ENCODE measurements at places on chromosomes 12 and 14.

DNA sequence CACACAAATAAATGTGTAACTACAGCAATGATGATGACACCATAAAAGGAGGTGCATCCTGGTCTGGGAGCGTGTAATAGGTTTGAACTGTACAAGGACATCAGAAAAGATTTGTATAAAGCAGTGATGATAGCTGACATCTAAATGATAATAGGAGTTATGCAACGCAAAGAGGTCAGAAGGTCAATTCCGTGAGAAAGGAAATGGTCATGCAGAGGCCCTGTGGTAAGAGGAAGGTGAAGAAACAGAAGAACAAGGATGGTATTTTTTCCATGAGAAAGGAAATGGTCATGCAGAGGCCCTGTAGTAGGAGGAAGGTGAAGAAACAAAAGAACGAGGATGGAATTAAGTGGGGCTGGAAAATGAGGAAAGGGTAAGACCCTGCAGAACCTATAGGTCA lies 106.7 kb upstream of the TMPO start:
- DNase-seq = no peak

GRCh38 chr12:41683513-41684240 lies 461.0 kb downstream of the GXYLT1 start:
- DNase-seq = no peak

- DNase-seq = no peak
Observed at GRCh38 chr14:45916340-45916953, 663.4 kb upstream of the MIS18BP1 start.

DNA sequence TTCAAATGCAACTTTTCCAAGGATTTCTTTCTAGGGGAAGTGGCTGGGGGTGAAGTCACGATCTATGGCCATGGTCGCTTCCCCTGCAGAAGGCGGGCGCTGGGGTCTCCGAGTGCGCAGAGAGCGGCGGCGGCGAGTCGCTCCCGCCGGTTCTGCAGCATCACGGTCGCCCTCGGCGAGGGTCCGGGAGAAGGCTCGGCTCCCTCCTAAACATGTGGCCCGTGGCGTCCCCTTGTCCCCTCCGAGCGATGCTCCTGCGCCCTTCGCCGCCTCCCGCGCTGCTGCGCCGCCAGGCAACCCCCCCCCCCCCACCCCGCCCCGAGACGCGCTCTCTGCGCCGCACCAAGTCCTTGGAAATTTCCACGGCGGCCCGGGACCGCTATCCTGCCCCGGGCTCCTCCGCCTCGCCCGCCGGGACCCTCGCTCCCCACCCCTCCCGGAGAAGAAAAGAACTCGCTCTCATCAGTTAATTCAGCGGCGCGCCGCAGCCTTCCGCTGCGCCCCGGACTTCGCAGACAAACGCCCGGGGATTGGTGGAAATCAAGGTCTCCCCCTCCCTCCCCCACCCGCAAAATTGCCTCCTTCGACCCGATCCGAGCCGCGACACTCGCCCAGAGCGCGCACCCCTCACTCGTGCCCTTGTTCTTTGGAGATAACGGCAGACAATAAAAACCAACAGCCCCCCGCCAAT lies at the start of gene ST8SIA1:
ST8SIA1 (minus strand) TSS at position 298 of the 691 bp plus-strand sequence. CDS start 475 bp downstream, outside the sequence.
- DNase-seq = peak; percentile 71

DNA sequence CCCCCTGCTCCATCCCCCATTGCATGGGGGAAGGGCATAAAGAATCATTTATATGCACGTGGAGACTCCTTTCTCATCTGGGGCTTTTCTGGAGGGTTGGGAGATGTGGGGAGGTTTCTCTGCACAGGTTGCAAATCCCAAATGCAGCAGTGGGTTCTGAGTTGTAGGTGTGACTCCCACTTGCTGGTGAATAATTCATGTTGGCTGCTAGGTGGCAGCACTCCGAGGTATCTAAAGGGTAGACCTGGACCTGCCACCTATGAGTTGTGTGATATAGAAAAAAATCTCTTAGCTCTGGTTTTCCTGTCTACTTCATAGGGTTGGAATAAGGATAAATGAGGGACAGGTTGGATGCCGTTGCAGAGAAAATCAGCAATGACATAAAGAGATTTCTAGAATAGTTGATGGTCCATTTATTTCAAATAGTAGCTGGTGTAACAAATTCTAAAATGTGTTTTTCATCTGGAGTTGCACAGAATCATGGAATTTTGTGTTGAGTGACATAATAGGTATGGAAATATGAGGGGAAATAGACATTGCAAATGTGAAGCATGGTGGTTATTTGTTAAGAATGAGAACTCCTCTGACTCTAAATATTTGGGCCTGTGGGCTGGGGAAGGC lies 4.6 kb downstream of the MARCHF9 start:
- DNase-seq = no peak

DNA sequence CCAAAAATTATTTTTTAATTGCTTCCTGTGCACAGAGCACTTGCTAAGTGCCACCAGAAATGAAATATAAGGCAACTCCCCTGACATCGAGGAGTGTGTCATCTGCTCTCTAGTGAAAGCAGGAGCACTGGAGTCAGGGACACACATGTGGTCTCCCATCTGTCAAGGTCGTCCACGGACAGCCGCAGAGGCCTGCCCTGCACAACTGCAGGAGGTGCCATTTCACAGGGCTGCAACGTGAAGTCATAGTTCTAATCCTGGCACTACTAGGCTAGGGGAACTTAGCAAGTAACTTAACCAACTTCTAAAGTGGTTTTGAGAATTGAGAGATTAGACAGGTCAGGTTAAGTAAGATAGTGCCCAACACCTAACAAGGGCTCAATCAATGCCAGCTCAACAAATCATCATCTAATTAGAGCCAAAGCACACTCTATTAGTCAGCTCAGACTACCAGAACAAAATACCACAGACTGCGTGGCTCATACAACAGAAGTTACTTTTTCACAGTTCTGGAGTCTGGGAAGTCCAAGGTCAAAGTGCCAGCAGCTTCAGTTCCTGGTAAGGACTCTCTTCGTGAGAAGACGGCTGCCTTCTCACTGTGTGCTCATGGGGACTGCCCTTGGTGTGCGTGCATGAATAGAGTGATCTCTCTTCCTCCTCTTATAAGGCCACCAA lies 30.7 kb downstream of the FOXN3 start:
- peak; percentile 69 for DNase-seq

- no peak for DNase-seq
Observed at GRCh38 chr14:79581912-79582576, 629.3 kb downstream of the DIO2 start.

DNA sequence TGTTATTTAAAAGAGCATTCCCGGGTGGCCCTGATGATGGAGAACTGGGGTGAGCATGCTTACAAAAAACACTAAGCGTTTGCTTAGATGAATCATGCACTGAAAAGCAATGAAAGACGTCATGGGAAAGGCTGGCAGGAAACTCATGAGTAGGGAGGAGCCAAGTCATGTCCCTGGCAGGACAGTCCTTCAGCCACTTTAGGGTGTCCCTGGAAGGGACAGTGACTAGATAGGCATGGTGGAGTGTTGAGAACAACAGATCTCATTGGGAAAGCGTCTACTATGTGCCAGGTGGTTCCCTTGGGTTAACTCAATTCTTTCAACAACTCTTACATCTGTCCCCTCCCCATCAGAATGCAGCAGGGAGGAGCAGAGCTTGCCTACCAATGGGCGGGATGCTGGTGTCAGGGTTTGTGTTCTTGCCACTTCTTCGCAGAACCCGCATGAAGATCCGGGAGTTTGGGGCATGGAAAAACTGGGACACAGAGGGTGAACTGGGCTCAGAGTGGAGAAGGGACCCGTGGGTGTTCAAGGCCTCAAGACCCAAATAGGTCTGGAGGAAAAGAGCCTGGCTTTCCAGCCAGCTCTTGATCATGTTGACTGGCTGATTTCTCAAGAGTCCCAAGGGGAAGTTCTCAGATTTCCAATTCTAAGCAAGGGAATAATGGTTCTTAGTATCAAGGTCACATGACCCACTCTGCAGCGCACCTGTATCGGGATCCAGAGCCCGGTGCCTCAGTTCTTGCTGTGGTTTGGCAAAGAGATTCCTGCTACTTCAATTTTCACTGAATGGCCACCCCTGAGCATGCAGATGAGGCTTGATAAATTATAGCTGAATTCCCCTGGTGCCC lies 653.9 kb upstream of the TBX3 start:
- DNase-seq = no peak

GRCh38 chr12:52944683-52945388 lies 4.1 kb upstream of the KRT18 start:
- no peak for DNase-seq

DNA sequence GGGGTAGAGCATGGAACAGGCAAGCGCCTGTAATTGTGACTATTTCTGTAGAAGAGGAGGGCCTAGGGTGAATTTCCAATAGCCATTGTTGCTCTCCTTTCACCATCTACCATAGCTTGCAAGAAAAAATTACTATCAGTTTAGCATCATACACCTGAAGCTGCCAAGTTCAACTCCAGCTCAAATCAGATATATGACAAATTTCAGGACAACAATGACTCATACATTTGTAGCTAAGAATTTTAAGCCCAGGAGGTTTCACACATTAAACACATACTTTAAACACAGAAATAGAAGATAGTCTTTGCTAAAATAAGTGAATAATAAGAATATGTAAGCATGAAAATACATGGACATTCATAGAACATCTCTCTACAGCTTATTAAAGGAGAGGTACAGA lies 17.6 kb upstream of the G2E3 start:
- DNase-seq = no peak

- peak; percentile 66 for DNase-seq
Observed at GRCh38 chr14:22391908-22392565, 197.0 kb downstream of the DAD1 start.

DNA sequence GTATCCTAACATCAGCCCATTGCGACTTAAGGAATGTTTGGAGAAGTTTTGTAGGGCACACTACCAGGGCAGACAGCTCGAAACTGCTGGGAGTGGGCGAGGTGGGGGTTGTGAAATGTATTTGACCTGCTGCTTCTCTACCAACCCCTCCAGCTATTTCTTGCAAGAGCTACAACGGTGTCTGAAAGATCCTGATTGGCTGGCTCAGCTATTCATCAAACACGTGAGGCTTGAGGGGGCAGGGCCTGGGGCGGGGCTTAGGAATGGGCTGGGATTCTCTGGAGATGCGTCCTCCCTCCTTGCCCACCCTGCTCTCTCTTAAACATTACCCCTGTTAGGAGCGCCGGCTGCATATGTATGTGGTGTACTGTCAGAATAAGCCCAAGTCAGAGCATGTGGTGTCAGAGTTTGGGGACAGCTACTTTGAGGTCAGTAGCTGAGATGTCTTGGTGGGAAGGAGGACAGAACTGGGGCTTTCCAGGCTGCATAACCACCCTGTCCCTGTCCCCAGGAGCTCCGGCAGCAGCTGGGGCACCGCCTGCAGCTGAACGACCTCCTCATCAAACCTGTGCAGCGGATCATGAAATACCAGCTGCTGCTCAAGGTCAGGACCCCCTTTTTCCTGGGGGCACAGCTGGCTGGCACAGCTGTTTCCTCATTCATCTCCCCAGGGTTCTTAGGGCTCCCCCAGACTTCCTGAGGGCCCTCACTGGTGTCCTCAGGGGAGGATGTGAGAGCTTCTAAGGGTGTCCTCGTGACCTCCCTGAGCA lies 3.1 kb downstream of the ARHGEF25 start:
- DNase-seq = peak; percentile 71

GRCh38 chr14:102975662-102976061 lies 53.2 kb downstream of the AMN start:
- no peak for DNase-seq

GRCh38 chr12:121792607-121793439 lies 665 bp downstream of the RHOF start:
- DNase-seq = no peak

GRCh38 chr12:57738661-57739237 lies at the start of gene AGAP2:
Gene AGAP2, minus strand, starts transcription at chr12:57738742. Its CDS starts 496 bp downstream, at chr12:57738246.
- peak; percentile 75 for DNase-seq

GRCh38 chr14:54737132-54737711 lies 165.4 kb downstream of the GCH1 start:
- DNase-seq = no peak

- DNase-seq = no peak
Observed at GRCh38 chr14:104036212-104036611, 49.3 kb upstream of the ASPG start.

DNA sequence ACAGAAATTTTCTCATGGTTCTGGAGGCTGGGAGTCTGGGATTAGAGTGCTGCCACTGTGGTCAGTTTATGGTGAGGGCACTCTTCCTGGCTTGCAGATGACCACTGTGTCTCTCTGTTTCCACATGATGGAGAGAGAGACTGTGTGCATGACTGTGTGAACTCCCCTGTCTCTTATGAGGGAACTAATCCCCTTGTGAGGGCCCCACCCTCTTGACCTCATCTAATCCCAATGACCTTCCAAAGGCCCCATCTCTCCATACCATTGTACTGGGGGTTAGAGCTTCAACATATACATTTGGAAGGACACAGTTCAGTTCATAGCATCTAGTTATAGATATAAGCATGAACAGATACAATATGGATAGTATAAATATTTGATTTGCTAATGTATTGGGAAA lies 31.7 kb downstream of the ANO6 start:
- DNase-seq = no peak

- DNase-seq = no peak
Observed at GRCh38 chr14:54396183-54396492, 669 bp upstream of the CDKN3 start.

- no peak for DNase-seq
Observed at GRCh38 chr12:116656306-116656705, 81.6 kb downstream of the SPRING1 start.

GRCh38 chr12:12195081-12195480 lies 71.8 kb downstream of the LRP6 start:
- DNase-seq = no peak

- DNase-seq = peak; percentile 34
Observed at GRCh38 chr14:99792551-99793212, 531 bp upstream of the EML1 start.

GRCh38 chr12:32809196-32809595 lies 53.5 kb upstream of the YARS2 start:
- DNase-seq = no peak

DNA sequence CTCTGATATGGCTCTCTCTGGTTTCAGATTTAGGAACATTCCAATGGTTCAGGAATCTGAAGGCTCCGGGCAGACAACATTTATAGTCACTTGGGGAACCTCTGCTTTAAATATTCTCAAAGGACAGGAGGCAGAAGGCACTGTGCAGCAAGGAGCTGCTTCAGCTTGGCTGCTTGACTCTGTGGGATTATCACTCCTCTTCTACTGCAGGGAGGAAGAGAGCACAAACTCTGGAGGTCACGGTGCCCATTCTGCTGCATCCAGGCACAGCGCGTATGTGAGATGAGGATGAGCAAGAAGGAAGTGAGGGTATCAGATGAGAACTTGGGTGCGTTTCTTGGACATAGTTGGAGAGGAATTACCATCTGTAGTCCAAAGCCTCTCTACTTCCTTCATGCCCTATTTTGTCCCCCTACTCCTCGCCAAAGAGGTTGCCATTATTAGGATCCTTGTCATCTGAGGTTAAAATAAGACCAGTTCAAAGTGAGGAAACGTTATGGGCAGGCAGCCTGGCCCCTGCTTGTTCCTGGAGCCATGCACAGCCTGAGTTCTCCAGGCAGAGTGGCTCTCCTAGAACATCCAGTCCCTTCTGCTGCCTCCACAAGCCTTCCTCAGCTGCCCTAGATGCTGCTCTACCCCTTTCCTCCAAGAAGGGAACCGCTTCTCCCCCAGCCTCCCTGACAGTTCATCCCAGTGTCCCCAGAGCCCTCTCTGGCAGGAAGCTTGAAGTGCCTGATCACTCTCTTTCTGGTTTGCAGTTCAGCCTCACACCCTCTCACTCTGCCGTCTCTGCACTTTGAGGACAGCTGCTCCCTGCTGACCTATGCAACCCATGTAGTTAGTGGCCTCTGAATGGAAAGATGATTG lies 12.5 kb downstream of the FGF6 start:
- DNase-seq = peak; percentile 36

Measured in glutamatergic neuron (in vitro differentiated cells).